ENCODE measurements at places on chromosomes 1 and 21.

DNA sequence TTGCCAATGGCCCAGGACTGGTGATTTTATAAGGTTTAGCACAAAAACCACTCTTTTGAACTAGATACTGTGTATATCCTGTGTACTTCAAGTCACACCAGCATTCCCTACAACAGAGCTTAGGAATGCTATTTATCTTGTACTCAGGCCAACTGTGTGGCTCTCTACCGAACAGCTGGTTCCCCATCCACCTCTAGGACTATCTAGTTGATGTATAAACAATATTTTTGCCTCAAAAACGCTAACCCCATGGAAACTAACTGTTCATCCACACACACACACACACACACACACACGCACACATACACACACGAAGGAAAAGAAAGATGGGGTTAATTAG, 28.7 kb upstream of the SLC45A3 start:
- no peak for DNase-seq

- no peak for DNase-seq
These were observed 176.5 kb upstream of the HOOK1 start for GRCh38 chr1:59638231-59638711.

- DNase-seq, result no peak
These were observed 172.3 kb downstream of the TPR start for GRCh38 chr1:186202776-186203175.

- DNase-seq, result no peak
These were observed 24.2 kb upstream of the SYDE2 start for GRCh38 chr1:85224734-85225623.

DNA sequence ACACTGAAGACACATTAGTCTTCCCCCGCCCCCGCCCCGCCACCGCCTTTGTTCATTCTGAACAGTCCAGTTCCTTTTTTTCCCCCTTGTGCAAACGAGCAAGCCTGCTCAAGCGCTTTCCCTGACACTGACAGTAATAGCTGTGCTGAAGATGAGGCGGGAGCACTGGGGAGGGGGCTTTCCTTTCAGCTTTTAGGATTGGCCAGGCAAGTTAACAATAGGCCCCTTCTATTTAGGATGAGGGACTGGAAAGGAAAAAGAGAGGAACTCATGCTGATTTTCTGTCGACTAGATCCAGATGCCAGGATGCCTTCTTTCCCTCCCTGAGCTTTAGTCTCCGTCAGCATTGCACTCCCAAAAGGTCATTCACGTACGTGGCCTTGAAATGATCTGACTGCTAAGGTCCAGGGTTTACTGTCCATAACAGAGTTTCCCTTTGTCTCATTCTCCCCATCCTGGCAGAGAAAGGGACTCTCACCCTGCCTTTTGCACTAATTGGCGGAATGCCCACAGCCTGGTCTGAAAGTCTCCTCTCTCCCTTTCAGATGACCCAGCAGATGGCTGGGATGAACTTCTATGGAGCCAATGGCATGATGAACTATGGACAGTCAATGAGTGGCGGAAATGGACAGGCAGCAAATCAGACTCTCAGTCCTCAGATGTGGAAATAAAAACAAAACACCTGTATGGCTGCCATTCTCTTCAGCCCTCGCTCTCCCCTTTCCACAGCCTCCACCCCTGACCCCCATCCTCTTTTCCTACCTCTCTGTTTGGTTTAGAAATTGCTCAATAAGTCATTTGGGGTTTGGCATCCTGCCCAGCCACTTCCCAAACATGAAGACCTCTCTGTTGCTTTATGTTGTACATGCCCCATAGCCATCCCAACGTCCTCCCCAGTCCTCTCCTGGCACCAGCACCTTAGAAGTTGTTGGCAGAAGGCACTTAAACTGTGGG, 28.6 kb upstream of the ZFP69B start:
- DNase-seq, result no peak

- DNase-seq, result no peak
These were observed 51.1 kb downstream of the IER5 start for GRCh38 chr1:181139631-181140061.

GRCh38 chr1:102886638-102887037, 221.7 kb downstream of the COL11A1 start:
- DNase-seq, result no peak

DNA sequence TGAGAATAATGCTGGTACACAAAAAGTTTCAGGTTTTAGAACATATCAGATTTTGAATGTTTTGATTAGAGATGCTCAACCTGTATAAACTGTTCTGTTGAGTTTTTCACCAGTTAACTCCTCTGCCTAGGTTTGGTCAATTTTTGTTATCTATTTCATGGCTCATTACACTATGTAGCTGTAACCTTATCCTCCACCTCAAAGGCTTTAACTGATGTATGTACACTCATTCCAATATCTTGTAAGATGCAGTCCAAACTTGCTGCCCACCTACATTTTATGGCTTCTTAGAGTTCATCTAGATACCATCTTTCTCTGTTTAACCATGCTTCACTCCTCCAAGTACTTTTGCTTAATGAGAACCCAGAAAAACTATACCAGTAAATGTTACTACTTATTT, 107.8 kb downstream of the EIF4G3 start:
- no peak for DNase-seq

- DNase-seq, result no peak
These were observed 46.6 kb downstream of the TENT5C start for GRCh38 chr1:117652421-117652820.

GRCh38 chr1:161068306-161069234, 1.1 kb downstream of the ARHGAP30 start:
- no peak for DNase-seq

- DNase-seq, result no peak
These were observed 62.6 kb upstream of the MACF1 start for GRCh38 chr1:39141925-39142324.

- no peak for DNase-seq
These were observed 7.0 kb downstream of the COLGALT2 start for GRCh38 chr1:184030433-184031091.

DNA sequence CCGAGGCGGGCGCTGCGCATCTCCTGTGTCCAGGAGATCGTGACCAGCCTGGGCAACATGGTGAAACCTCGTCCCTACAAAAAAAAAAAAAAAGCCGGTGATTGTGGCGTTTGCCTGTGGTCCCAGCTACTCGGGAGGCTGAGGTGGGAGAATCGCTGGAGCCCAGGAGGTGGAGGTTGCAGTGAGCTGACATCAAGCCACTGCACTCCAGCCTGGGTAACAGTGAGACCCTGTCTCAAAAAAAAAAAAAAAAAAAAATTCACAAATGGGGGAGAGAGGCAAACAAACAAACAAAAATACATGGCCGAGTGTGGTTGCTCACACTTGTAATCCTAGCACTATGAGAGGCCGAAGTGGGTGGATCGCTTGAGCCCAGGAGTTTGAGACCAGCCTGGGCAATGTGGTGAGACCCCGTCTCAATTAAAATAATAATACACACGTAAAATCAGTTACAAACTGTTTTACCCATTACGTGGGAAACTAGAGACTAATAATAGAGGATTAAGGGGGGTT, 758 bp downstream of the TATDN3 start:
- DNase-seq, result no peak

DNA sequence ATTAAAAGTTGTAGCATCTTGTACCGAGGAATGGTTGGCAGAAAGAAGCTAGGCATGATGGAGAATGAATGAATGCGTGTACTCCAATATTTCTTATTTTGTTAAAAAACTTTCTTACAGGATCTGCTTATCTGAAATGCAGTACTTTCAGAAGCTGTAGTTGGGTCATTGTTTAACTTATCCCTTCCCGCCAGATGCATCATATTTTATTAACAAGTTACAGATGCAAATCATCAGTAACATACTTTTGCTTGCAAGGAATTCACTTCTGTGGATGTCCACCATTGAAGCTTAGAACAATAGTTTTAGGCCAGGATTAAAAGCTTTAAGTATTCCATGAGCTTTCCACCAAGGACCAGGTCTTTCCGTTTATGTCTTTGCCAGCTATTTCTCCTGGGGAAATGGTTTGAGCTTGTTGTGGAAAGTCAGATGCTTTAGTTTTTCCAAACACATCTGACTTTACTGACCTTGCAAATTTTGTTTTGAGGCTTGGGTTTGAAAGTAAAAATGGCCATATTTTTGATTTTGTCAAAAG, 65.4 kb downstream of the PATJ start:
- no peak for DNase-seq

DNA sequence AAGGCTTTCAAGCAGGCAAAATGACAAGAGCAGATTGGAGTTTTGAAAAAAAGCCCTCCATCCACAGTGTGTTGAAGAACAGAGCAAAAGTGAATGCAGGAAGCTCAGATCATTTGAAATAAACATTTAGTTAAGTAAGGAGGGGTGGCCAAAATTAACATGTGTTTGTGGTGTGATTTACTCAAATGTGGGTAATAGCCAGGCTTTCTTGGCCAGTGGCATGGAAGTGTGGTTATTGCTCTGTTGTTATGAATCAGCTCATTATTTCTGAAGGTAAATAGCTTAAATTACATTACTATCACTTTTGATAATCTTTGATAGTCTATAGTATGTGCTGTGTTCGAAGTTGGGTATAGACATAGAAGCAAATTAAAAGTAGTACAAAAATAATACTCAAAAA, 485.9 kb downstream of the LMO4 start:
- no peak for DNase-seq

DNA sequence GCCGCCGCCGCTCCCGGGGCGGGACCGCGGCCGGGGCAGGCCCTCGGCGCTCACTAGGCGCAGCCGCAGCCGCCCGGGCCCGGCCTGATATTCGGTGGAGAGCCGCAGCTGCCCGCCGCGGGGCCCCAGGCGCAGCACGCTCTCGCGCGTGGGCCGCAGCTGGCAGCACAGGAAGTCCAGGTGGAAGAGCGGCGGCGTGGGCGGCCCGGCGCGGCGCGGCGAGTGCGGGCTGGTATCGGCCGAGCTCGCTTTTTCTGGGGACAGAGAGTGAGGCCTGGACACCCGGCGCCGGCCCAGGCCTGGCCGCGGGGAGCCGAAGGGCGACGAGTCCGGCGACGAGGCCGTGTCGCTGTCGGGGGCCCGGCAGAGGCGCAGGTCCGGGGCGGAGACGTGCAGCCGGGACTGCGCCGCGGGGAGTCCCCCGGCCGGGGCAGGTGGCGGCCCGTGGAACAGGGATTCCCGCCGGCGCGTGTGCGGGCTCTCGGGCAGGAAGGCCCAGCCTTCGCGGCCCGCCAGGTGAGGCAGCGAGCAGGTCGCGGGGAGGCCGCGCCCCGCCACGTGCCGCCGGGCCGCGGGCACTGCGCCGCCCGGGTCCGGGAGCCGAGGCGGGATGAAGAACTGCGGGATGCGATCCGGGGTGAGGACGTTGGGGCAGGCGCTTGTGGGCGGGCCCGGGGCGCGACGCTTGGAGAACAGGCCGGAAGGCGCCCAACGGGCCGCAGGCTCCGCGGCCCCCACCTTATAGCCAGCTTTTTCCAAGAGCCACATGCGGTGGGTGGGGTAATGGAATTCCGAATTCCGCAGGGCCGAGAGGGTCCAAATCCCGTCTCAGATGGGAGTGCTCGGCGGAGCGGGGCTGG, 1.2 kb downstream of the C2CD4D start:
- DNase-seq, result no peak

Data from NCI-H1694 treated with DMSO at 0.1 percent for 48 hours (cell line).